ENCODE measurements at places on chromosomes 12 and 14. TPM values are rescaled to one million over a fixed set of nuclear protein-coding genes. Genes with fewer than 3 reads are reported as not detected.

- no peak for DNase-seq
Observed at GRCh38 chr14:103356024-103356682, 22.1 kb downstream of the EIF5 start.

GRCh38 chr12:71684081-71684480, 1.8 kb upstream of the TMEM19 start:
- no peak for DNase-seq

DNA sequence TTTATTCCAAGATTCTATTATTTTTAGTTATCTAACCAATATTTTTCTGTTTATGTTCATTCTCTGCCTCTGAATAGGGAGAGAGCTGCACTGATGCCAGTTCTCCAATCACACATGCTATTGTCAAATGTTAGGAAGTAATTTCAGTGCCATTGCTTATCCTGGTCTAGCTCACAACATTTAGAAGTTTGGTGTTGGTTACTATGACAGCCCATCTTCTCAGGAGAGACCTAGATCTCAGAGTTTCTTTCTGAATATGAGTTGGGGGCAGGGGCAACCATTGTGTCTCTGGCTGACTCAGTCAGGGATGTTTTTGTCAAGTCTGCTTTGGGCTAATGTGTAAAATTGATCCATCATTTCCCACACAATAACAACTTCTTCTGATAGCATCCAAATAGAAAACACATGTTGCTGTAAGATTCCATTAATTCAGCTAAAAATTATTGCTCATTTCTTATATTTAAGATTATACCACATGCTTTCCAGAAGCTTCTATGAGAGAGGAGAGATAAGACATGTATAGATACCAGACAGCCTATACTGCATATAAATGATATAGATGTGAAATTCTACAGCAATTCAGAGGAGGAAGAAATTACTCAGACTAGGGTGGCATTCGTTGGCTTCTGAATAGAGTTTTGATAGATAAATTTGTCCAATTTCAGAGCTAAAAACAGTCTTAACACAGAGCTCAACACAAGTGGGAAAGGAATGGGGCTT, 64.8 kb downstream of the DACT1 start:
- DNase-seq = no peak

The RFLNA gene
- total RNA-seq = 0.19 TPM

The LAG3 gene
- total RNA-seq = under 0.01 TPM

- no peak for DNase-seq
Observed at GRCh38 chr14:103836976-103837725, 10.2 kb downstream of the PPP1R13B start.

DNA sequence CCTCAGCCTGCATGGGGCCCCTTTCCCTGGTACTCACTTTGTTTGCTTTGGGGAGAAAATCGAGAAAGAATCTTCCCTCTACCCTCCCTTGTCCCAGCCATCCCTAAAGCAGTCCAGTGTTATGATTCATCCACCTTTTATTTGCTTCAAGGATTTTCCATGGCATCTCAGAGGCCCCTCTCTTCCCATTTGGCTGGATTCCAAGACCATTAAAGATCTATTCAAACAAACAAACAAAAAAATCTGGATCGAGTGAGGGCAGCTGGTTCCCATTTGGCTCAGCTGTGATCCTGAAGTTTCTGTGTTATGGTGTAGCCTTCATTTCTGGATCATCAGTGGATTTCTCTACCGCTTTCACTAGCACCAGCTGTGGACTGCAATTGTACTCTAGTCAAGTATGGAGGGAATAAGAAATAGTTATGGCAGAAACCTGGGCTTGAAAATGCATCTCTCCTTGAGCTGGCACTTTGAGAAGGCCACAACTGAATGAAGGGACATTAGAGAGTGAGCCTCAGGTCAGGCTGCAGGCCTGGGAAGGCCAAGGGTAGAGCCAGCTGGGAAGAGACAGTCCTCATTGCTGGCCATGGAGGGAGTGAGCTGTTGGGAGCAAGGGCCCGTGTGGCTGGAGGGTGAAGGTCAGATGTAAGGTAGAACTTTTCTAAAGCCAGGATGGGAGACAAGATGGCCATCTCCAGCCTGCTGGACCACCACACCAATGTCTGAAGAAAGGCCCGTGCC, 13.7 kb downstream of the KRT71 start:
- peak; percentile 44 for DNase-seq

The FAIM2 gene
- not detected for total RNA-seq

DNA sequence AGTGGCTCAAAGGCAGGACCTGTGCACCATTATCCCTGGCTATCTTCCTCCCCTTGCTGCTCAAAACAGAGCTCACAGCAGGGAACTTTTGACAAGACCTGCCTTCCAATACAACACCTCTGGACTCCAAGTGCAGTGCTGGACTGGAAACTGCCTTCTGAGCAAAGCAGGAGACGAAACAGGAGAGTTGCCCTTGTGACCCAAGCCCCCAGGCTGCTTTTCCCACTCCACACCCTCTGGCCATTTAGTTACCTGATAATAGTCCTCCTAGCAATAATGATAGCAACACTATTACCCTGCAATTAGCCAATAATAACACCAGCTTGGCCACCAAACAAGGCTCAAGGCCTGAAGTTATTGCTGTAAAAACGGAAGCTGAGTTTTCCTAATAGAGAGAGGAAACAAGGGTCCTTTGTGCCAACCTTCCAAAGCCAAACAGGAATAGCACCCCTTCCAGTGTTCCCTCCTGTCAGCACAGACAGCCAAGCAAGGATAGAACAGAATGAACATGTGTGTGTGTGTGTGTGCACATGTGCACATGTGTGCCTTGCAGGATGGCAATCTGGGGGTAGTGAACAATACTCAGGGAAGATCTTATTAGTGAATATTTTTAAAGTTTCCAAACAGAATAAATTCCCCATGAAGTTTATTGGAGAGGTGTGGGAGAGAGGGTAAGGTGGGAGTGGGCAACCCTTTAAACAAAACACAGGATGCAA, 9.2 kb upstream of the KRT73 start:
- DNase-seq = no peak

GRCh38 chr12:102503831-102504230, 23.5 kb upstream of the IGF1 start:
- DNase-seq = no peak

The PKP2 gene
- total RNA-seq = 1.2 TPM

The LRP1-AS gene
- not detected for total RNA-seq

- peak; percentile 93 for DNase-seq
Observed at GRCh38 chr14:53539489-53540126, 386.5 kb upstream of the DDHD1 start.

DNA sequence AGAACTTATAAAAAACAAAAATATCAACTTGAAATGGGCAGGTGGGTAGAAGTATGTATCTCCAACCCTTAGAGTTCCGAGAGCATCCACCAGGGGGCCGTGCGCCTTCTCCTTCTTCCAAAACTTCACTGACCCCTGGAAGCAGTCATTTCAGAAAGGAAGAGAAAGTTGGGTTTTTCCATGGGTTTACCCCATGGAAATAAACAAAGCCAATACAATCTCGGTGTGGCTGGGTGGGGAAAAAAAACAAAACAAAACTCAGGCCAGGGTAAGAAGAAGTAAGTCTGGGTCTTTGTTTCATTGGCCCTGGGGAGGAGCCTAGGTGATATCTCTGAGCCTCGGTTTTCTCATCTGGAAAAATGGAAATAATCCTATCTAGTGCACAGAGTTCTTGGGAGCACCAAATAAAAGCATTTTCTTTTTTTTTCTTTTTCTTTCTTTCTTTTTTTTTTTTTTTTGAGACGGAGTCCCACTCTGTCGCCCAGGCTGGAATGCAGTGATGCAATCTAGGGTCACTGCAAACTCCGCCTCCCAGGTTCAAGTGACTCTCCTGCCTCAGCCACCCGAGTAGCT, 33.6 kb upstream of the HNF1A start:
- peak; percentile 66 for DNase-seq

The ESPL1 gene
- 4.8 TPM for total RNA-seq

DNA sequence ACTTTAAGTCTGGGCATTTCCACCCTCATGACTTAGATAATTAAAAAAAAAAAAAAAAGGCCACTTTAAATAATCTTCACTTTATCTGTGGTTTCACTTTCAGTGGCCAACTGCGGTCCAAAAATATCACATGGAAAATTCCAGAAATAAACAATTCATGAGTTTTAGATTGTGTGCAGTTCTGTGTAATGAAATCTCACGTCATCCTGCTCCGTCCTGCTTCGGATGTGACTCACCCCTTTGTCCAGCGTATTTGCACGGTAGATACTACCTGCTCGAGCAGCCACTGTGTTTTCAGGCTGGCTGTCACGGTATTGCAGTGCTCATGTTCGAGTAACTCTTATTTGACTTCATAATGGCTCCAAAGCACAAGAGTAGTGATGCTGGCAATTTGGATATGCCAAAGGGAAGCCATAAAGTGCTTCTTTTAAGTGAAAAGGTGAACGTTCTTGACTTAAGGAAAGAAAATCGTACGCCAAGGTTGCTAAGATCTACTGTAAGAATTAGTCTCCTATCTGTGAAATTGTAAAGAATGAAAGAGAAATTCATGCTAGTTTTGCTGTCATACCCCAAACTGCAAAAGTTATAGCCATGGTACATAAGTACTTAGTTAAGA, 2.4 kb downstream of the E2F7 start:
- DNase-seq = peak; percentile 97

- DNase-seq = no peak
Observed at GRCh38 chr12:104133866-104134265, 4.1 kb downstream of the NFYB start.

GRCh38 chr14:22560662-22561365, 28.2 kb downstream of the DAD1 start:
- DNase-seq = no peak

GRCh38 chr14:59123531-59123930, 64.9 kb upstream of the DAAM1 start:
- DNase-seq = no peak

- DNase-seq = peak; percentile 79
Observed at GRCh38 chr12:52020539-52021336, 14.0 kb downstream of the TAMALIN start.

DNA sequence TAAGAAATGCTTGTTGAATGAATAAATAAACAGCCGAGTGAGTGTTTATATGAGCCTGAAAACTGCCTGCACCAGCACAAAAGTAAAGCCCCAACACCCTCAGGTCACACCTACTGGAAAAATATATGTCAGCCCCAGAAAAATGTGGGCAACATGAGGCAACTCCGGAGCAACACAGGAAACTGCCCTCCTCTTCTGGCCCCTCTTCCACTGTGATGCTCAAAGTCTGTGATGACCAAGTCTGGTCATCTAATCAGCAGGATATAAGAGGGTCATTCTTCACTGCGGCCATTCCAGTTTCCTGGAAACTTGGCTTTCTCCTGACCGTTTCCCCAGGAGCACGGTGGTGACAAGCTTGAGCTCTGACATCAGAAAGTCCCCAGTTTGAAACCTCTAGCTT, 159.6 kb upstream of the PZP start:
- no peak for DNase-seq

DNA sequence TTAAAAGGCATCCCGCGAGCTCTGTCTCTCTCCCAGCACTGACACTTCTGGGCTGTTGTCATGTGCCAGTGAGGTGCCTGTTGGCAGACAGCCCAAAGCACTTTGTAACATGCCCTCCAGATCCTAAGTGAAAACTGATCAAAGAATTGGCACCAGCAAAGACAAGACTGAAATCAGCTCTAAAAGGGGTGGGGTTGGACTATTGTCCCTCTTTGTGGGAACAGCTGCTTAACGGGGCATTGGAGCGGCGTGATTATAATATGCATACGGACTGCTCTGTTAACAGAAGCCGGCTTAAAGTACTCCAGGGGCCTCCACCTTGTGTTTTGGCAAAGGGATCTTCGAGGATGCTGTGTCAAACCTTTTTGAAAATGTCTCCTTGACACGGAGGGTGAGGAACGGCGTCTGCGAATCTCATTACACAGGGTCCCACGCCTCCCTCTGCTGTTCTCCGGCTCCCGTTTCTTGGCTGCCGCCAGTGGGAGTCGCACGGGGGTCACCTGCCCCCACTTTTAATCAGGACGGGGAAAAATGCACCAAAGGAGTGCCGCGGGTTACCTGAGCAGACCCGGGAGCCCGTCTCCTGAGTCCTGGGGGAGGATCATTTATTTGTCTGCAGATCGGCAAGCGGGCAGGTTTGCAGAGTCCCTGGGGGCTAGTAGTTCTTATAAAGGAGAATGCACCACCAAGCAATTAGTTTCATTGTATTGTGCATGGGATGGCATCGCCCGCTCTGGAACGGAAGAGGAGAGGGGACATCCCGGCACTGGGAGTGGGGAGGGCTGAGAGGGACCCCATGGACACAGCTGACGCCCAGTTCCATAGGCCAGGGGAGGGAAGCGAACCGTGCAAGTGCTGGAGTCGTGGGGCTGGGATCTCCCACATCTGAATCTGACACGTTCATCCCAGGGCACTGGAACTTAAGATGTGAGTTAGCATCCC, 44.3 kb downstream of the SPRING1 start:
- peak; percentile 21 for DNase-seq

DNA sequence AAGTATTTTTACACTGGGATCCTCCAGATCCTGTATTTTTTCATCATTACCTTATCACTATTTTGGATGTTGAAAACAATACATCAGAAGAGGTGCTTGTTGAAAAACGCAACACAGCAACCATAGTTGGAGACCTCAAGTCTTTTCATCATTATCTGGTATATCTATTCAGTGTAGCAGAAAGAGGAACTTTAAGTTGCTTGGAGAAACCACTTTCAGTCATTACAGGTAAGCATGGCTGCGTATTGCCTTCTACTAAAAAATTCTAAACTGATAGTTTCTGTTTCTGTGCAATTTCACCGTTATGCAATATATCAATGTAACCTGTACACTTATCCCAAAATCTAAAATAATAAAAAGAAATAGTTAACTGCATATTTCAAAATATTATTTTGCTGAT, 32.2 kb upstream of the PTPRQ start:
- no peak for DNase-seq

- DNase-seq = no peak
Observed at GRCh38 chr12:77882709-77883108, 52.0 kb downstream of the NAV3 start.

The CACNA1C gene
- 0.14 TPM for total RNA-seq

The DGKA gene
- 41.5 TPM for total RNA-seq

DNA sequence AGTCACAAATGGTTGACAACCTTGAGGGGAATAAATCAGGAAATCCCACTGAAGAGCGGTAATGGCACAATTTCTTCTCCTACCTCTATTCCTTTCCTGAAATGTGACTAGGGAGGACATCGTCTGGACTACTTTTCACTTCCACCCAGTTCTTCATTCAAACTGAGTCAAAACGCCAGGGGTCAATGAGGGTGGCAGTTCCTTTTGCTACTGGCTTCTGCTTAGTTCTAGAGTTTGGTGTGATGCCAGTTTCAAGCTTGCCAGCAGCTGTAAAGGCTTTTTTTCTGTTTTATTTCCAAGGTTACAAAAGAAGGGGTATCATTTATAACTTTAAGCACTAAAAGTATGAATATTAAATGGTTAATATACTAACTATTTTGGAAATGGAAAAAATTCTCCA, 286.5 kb downstream of the SOX5 start:
- DNase-seq = no peak

The TRHDE gene
- total RNA-seq = 0.51 TPM

The ANKLE2 gene
- total RNA-seq = 51.6 TPM

DNA sequence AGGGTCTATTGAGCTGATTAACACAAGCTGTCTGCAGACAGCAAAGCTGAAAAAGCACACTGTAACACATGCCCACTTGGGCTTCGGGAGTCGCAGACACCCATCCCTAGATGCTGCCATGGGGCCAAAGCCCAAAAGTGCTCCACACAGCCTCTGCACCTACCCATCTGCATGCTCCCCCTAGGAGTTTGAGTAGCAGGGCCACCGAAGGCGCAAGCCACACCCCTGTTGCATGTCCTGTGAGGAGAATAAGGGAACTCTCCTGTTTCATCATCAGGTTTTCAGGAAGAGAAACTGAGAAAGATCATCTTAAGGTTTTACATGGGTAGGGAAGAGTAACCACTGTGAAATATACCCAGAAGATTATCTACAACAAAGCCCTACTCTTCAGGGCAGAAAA, 5.6 kb upstream of the ST8SIA1 start:
- DNase-seq = no peak
